NCI-H526 treated with DMSO at 0.1 percent for 48 hours (cell line): ENCODE measurements at places on chromosomes 2 and 18.

- no peak for DNase-seq
Measured at GRCh38 chr2:118864207-118864606, 16.8 kb upstream of the EN1 start.

DNA sequence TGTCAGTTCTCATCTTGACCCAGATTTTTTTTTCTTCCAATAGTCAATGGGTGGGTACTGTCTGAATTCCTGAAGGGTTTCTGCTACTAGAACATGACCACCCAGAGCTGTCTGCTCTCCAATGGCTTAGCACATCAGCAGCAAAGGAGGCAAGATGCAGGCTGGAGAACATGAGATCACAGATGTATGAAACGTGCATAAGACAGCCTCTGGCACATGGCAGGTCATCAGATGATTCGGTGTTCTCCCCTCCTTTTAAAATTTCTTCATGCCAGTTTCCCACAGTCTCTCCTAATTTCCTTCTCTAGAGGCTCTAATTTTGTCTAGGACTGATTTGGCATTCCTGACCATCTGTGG lies 359.3 kb upstream of the TNP1 start:
- no peak for DNase-seq

- DNase-seq: no peak
Measured at GRCh38 chr2:202042444-202042843, 8.8 kb downstream of the FZD7 start.

GRCh38 chr2:151051574-151052220 lies 210.0 kb downstream of the RBM43 start:
- peak; percentile 22 for DNase-seq

GRCh38 chr2:191533693-191534180 lies 144.2 kb upstream of the NABP1 start:
- no peak for DNase-seq

GRCh38 chr2:123164216-123164615 lies 860.9 kb upstream of the CNTNAP5 start:
- no peak for DNase-seq

DNA sequence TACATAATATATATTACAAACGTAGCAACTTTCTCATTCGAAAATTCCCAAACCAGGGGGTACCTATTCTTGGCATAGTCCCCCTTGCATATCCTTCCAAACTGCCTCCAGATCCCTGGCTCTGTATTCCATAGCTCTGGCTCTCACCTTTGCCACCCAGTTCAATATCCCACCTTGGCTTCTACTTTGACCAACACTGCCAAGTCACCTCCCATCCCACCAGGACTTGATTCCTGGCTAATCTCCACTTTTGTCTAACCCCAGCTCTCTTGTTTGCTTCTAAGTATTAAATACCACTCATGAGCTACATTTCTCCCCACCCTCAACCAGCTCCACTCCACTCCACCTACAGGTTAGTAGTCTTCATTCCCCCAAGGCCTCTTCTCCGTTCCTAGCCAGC lies 103.2 kb upstream of the WDR75 start:
- no peak for DNase-seq

- DNase-seq: no peak
Measured at GRCh38 chr2:19783935-19784334, 117.8 kb downstream of the TTC32 start.

- DNase-seq: no peak
Measured at GRCh38 chr18:12059334-12060181, 34.1 kb upstream of the ANKRD62 start.

DNA sequence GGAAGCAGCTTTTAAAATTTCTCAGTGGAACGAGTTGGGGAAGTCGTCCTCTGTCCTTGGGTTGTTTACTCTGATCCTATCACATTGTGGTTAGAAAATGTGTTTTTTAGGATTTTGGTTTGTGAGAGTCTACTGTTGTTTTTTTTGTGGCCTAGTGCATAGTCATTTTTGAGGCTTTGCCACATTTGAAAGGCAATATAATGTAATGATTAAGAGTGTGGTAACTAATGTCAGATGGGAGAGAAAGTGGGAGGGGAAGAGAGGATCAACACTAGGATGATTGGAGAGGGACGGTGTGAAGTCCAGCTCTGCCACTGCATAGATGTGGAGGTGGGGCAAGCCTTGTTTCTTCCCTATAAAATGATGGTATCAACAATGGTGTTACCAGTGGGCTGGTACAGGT lies 8.5 kb downstream of the SP140L start:
- DNase-seq: no peak

DNA sequence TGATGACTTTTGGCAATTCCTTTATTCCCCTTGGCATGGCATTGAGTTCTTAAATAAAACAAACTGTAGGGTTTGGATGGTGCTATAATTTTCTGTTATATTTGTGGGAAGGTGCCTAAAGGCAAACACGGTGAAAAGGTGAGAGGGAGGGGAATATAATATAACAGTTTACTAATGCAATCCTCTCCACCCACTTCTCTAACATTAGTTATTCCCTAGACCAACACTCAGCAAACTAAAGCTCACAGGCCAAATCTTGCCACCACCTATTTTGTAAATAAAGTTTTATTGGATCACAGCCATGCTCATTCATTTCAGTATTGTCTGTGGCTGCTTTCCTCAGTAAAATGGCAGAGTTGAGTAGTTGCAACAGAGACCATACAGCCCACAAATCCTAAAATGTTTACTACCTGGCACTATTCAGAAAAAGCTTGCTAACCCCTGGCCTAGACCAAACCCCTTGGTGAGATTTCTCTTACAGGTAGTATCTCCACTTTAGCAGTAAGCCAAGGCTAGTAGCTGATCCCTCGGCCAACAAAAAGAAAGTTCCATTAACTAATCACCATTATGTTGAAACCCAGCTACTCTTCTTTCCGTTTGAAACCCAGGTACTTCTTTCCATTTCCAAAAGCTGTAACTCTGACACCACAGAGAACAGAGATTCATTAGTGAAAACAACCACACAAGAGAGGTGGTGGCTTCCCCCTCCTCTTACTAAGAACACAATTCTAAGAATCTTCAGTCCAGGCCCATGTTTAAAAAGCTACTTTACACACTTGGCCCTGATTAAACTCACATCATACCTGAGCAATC lies 136.1 kb upstream of the CHAC2 start:
- DNase-seq: no peak

DNA sequence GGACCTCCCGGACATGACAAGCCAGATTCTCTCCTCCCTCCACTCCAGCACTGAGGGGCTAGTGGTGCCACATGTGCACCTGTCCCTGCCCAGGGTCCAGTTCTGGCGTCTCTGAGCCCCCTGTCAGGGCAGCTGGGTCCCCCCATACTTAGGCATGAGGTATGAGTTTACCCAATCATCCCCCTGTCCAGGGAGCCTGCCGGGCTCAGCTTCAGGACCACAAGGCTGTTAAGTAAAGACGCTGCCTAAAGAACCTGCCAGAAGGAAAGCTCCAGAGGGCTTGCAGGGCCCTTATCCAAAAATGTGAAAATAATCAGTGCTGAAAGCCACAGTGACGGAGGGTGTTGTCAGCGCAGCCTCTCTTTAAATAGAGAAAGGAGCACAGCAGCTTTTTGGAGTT lies 40.0 kb downstream of the SH3BP4 start:
- DNase-seq: no peak

- DNase-seq: no peak
Measured at GRCh38 chr2:191664823-191665677, 12.9 kb upstream of the NABP1 start.

DNA sequence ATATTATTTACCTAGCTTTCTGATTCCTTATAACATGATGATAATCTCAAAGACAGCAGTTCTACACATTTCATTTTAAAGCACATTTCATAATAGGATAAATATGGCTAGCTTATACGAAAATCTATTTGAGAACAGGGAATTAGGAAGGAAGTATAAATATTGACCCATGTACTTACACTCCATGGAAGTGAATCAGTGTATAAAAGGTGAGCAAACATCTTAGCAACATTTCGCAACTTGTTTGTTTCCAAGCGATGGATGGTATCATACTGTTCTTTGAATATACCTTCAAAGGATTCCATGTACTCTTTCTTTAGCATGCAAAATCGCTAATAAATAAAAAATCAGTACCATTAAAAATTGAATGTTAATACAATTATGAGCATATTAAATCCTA lies 53.1 kb downstream of the CWC22 start:
- no peak for DNase-seq

- no peak for DNase-seq
Measured at GRCh38 chr2:40098786-40099470, 319.9 kb upstream of the THUMPD2 start.

- DNase-seq: no peak
Measured at GRCh38 chr2:105496271-105496670, 97.4 kb upstream of the FHL2 start.

- no peak for DNase-seq
Measured at GRCh38 chr18:9808295-9809241, 77.2 kb upstream of the TXNDC2 start.
